ENCODE measurements at places on chromosomes 7 and 10.

- no peak for DNase-seq
Observed at GRCh38 chr7:91876391-91877133, 3.9 kb downstream of the MTERF1 start.

DNA sequence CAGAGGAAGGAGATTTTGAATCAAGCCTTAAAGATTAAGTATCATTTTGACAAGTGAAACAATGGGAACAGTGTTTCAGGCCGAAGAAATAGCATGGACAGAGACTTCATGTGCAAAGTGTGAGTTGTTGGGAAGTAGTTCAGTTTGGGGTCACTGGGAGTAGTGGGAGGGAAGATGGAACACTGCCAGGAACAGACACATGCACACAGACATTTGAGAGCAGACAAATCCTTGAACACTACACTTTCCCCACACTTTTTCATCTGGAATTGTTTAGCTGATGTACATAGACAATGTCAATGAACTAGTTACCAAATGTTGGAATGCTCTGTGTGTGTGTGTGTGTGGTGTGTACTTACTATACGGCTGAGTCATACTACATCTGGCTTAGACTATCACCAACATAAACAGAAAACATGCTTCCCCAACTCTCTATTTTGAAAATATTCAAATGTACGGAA, 52.4 kb upstream of the LRRC17 start:
- DNase-seq, result peak; percentile 65

GRCh38 chr7:79332091-79332490, 121.4 kb downstream of the MAGI2 start:
- DNase-seq, result no peak

GRCh38 chr10:69800109-69800508, 1.6 kb upstream of the COL13A1 start:
- DNase-seq, result no peak

GRCh38 chr7:54705436-54705835, 53.6 kb downstream of the SEC61G start:
- DNase-seq, result peak; percentile 1

GRCh38 chr10:44713307-44713706, 197.8 kb upstream of the TMEM72 start:
- no peak for DNase-seq

DNA sequence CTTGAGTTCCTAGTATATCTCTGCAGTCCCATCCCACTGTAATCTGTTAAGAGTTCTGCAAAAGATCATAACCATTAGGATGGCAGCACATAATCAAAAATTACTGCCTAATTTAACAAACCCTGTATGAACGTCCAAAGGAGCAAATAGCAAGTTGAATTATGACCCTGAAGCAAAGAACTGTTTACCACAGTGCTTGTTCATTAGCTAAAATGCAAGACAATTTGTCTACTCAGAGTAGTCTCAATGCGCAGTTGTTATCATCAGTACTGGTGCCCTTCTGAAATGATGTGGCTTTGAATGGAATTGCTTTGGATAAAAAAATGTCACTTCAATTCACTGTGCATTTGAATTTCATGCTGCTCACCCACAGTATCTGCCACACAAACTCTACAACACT, 817.0 kb downstream of the SORCS1 start:
- DNase-seq, result no peak

GRCh38 chr7:43511029-43511428, 71.9 kb upstream of the STK17A start:
- DNase-seq, result no peak

DNA sequence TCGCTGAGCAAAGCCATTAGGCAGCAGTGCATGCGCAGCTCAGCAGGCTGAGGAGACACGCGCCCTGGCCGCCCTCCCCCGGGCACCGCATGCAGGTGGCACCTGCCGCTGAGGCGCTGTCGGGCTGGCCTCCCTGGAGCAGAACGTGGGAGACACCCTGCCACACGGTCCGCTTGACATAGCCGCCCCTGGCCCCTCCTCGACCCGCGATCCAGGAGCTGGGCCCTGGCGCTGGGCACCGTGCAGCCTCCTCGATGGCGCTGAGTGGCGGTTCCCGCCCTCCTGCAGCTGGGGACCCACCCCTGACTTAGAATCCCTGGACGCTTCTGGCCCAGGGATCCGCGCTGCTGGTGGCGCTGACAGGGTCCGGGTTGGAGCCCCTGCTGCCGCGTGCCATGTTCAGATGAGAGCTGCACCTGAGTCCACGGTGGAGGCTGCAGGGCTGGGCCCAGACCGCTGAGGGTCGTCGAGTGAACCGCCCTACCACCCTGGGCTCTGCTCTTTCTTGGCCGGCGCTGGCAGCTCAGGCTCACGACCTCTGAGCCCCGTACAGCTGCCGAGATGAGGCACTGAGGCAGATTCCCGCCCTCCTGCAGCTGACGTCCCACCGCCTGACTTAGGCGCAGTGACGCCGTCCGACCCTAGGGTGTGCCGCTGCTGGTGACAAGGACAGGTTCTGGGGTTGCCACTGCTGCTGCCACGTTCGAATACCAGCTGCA, 116.8 kb downstream of the OR13A1 start:
- DNase-seq, result no peak

DNA sequence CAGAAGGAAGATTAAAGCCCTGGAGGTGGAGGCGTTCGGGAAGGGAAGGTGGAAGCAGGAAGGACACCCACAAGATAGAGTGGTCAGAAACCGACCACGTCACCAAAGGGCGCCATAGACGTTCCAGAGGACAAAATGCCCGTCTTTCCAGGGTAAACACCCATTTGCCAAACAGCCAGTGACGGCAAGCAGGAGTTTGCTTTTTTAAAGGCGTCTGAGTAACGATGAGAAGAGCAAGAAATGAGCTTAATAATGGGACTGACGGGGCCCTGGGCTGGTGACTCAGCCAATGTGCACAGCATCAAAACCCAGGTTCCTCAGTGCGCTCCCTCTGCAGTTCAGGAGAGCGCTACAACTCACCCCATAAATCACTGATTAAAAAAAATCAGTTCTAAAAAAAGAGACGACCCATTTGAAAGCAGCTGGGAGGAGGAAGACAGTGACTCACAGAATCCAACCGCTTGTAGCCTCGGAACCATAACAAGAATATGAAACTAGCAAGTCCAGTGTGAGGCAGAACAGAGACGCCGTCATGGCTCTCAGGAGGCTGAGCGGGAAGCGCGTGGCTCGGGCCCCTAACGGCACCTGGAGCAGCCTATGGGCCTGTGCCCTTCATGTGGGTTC, 5.9 kb downstream of the DIP2C start:
- DNase-seq, result peak; percentile 90

DNA sequence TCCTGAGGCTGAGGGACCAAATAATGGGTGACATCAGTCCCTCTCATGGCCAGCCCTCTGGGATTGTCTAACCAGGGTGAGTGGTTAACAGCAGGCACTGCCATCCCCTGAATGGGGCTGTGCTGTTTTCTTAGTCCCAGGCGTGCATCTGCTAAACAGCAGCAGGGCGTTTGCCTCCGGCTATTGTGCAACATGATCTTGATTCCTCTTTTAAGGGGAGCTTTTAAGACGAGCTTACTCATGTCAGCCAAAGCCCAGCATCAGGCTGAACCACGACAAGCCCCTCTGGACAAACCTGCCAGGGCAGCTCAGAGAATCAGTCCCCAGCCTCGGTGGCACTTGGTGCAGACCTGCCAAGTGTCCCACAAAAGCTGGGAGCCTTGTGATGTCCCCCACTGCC, 16.2 kb upstream of the IGFBP3 start:
- no peak for DNase-seq

GRCh38 chr7:47782022-47782421, 166.2 kb downstream of the PKD1L1 start:
- DNase-seq, result no peak

DNA sequence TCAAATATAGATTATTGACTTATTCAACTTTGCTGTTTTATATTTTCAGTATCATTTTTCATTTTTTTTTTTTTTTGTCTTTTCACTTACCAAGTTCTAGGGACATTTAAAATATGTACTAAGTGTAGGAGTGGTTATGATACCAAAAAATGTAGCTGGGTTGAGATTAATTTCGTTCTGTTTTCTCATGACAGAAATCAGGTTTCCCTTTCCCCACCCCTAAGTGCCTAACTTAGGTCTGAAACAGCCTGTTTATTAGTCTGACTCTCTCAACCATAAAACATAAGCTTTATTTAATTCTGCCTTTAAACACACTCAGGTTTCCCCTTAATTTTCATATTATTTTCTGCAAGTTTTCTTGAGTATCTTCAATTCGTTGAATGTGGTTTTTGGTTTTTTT, 22.1 kb downstream of the TMEM106B start:
- no peak for DNase-seq

DNA sequence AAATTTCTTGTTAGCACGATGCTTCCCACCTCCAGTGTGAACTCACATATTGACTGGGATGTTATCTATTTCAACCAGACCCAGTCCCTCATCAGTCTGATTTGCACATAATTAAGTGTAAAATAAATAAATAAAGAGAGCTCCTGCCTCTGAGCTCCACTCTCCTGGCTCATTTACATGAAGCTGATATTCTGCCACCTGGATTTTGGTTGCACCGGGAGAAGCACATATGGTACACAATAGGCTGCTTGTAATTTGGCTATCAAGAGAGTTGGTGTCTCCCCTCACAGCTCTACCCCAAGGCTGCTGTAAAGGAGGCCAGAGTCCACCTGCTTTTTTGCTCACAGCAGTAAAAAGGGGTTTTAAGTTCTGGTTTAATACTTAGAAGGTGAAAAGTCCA, 610.5 kb downstream of the KCNMA1 start:
- DNase-seq, result no peak

- DNase-seq, result no peak
Observed at GRCh38 chr10:28774051-28774995, 97.0 kb downstream of the BAMBI start.

GRCh38 chr7:150735596-150736358, 1.4 kb upstream of the GIMAP5 start:
- no peak for DNase-seq

DNA sequence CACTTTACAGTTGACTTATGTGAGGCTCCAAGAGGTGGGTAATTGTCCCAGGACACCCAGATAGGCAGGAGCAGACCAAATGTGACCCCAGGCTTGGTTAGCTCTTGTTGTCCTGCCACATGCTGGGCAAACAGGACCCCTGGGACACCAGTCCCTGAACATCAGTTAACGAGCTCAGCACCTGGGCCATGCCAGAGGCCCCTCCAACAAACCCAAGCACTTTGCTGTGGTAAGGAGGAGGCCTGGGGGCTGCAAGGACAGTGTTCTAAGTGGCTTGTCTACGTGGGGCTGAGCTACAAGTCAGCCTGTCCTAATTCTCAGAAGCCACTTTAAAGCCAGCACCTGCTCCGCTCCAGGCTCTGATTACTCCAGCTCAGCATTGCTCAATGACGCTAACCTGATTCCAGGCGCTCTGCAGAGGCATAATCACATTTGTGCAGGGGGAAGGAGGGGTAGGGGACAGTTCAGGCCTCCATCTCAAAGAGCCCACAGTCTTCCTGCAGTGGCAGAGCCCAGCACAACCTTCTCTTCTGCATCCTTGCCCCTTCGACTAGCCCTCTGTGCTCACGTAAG, 57.2 kb downstream of the DDC start:
- no peak for DNase-seq

GRCh38 chr10:49329146-49329505, 30.2 kb downstream of the C10orf71 start:
- no peak for DNase-seq

GRCh38 chr7:98278408-98278807, 3.1 kb upstream of the BRI3 start:
- DNase-seq, result no peak

DNA sequence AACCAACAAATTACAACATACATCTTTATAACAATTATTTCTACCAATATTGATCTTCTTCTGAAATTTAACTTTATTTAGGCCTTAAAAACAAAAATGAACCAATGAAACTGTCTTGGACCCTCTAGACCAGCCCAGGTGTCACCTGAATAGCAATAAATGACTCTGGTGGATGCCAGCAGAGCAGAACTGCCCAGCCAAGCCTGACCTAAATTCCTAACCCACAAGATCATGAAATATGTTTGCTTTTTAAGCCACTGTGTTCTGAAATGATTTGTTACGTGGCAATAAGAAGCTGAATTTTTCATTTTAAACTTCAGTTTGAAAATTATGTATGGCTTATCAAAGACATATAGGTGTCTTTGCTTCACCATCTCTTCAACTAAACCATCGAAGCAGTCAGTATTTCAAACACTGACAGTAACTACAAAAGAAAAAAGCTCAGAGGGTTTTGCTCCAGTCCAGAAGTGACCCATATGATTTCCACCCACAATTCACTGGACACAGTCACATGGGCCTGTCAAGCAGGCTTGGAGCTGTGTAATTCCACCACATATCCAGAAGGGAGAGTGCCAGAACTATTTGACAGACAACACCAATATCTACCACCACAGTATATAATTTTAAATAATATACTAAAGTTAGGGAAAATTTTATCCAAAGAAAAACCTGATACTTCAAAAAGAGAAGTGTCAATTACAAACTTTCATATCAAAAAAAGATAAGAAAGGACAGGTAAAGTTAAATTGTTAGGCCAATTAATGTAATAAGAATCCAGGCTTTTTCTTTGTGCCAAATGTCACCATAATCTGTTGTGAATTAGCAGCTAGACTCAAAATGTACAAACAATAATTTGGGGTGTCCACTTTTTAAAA, 94.5 kb downstream of the KMT2C start:
- peak; percentile 33 for DNase-seq

DNA sequence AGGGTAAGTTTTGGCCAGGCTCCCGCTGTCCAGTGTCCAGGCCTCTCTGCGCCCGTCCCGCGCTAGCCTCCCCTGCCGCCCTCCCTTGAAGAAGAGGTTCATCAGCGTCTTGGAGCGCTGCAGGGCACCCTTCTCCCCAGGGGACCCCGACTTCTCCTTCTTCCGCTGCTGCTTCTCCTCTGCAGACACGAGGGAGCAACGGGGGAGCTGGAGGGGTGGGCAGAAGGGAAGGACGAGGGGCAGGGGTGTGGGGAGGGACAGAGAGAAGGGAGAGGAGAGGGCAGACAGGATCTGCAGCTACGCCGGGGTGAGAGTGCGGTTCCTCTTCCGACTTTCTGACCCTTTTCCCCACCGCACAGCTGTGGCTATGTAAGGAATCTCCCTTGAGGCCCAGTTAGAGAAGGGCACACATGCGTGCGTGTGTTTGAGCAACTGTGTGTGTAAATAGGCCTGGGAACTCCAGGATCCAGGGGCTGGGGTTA, 12.8 kb downstream of the PDZD7 start:
- no peak for DNase-seq

DNA sequence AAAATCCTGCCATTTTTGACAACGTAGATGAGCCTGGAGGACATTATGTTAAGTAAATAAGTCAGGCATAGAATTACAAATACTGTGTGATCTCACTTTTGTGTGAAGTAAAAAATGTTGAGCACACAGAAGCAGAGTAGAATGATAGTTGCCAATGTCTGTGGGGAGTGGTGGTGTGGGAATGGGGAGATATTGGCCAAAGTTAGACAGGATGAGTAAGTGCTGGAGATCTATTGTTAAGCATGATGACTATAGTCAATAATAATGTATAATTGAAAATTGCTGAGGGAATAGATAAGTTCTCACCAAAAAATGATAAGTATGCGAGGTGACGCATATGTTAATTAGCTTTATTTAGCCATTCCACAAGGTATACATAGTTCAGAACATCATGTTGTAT, 92.0 kb downstream of the GPR85 start:
- DNase-seq, result peak; percentile 28
